ENCODE measurements at places on chromosomes 3 and 15. TPM values are rescaled to one million over a fixed set of nuclear protein-coding genes. Genes with fewer than 3 reads are reported as not detected.

The FRMD5 gene
- polyA plus RNA-seq = 0.18 TPM

The RTP3 gene
- polyA plus RNA-seq = not detected

The GOLGA8J gene
- not detected for polyA plus RNA-seq

The SPINK8 gene
- not detected for polyA plus RNA-seq

The REC114 gene
- polyA plus RNA-seq = not detected

The GOLGA8S gene
- 0.25 TPM for polyA plus RNA-seq

The TM4SF1 gene
- polyA plus RNA-seq = 117 TPM

The PRICKLE2 gene
- polyA plus RNA-seq = 2.1 TPM

The CFAP20DC gene
- not detected for polyA plus RNA-seq

The CGNL1 gene
- 5.4 TPM for polyA plus RNA-seq

The GAP43 gene
- 40.9 TPM for polyA plus RNA-seq

The LRRIQ4 gene
- polyA plus RNA-seq = not detected

The KNL1 gene
- 0.50 TPM for polyA plus RNA-seq

The ATP13A4 gene
- polyA plus RNA-seq = not detected

The CEP19 gene
- polyA plus RNA-seq = 1.8 TPM

The HDAC11 gene
- 22.2 TPM for polyA plus RNA-seq

The AMIGO3 gene
- polyA plus RNA-seq = not detected

The CIDEC gene
- polyA plus RNA-seq = 75.3 TPM

The PRSS50 gene
- polyA plus RNA-seq = 0.31 TPM

The DUOX1 gene
- polyA plus RNA-seq = 0.46 TPM

The CMC1 gene
- 69.9 TPM for polyA plus RNA-seq

The HPS3 gene
- polyA plus RNA-seq = 14.3 TPM

The IGF2BP2 gene
- polyA plus RNA-seq = 0.18 TPM

The USP3 gene
- polyA plus RNA-seq = 16.3 TPM

The PLA2G4D gene
- polyA plus RNA-seq = not detected

The HDC gene
- polyA plus RNA-seq = not detected

The ACP3 gene
- polyA plus RNA-seq = not detected

The TRPM1 gene
- polyA plus RNA-seq = not detected

The SUCNR1 gene
- 0.15 TPM for polyA plus RNA-seq

The MLH1 gene
- polyA plus RNA-seq = 19.5 TPM

The LTK gene
- polyA plus RNA-seq = 0.38 TPM
